CD4-positive, alpha-beta T cell treated with Interleukin-2 at 100 ng/mL for 4 hours (primary cell): ENCODE measurements at places on chromosomes 13 and 19.

DNA sequence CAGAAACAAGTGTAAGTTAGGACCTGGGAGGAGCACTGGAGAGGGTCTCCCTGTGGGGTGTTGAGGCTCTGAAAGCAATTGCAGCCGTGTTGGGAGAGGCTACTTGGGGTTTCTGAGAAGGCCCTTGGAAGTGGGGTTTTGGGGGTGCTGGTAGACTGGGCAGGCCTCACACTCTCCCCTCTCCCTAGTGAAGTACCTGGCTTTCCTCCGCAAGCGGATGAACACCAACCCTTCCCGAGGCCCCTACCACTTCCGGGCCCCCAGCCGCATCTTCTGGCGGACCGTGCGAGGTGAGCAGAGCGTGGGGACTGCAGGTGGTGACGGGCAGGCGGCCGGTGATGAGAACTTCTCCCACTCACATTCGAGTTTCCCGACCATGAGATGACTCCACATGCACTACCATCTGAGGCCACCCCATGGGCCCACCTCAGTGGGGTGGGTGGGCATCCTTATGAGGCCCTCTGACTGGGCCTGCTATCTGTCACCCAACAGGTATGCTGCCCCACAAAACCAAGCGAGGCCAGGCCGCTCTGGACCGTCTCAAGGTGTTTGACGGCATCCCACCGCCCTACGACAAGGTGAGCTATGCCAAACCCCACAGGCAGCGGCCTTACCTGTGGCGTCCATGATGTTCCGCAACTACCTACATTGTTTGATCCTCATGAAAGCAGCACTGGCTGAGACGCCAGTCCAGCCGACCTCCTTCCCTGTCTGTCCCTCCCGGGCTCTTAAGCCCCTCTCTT lies 3.0 kb downstream of the RPL13A start:
- no peak for DNase-seq

GRCh38 chr13:41127701-41128100 lies 4.9 kb downstream of the KBTBD6 start:
- DNase-seq, result no peak

DNA sequence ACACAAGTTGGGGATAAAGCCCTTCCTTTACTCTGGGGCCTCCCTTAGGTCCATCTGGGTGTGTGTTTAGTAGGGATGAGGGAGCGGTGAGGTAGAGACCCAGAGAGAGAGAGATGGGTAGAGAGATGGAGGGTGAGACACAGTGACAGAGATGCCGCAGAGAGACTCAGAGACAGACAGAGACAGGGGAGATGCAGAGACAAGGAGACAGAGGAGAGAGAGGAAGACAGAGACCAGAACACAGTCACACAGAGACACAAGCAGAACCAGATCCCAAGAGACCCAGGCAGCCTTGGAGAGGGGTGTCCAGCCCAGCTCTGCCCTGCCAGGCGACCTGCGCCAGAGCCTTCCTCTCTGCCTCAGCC lies 2.4 kb downstream of the KLK1 start:
- DNase-seq, result no peak

DNA sequence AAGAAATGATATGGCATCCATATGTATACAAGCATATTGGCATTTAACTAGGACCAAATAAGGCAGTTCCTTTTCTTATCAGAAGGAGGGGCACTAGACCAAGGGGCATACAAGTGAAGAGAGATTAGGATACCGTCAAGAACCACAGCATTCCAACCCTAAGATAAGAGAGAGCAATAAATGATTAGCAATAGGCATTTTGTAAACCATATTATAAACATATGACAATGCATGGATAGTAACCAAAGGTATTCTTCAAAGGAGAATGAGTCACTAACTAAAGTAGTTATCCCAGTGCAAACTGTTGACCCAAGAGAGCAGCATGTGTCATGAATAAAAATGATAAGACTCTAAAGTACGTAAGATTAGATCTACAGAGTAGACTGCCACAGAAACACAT lies 500.9 kb upstream of the HTR2A start:
- DNase-seq, result no peak

GRCh38 chr13:52179925-52180324 lies 20.5 kb upstream of the NEK3 start:
- no peak for DNase-seq

GRCh38 chr13:94317063-94317491 lies 162.4 kb downstream of the DCT start:
- no peak for DNase-seq

GRCh38 chr19:742540-743075 lies 8.3 kb upstream of the MISP start:
- no peak for DNase-seq

- no peak for DNase-seq
These were observed 190.2 kb downstream of the GGACT start for GRCh38 chr13:100398360-100398759.

- no peak for DNase-seq
These were observed 6.7 kb downstream of the DNM2 start for GRCh38 chr19:10724573-10725071.

- no peak for DNase-seq
These were observed 5.7 kb downstream of the ACTN4 start for GRCh38 chr19:38653028-38653571.

DNA sequence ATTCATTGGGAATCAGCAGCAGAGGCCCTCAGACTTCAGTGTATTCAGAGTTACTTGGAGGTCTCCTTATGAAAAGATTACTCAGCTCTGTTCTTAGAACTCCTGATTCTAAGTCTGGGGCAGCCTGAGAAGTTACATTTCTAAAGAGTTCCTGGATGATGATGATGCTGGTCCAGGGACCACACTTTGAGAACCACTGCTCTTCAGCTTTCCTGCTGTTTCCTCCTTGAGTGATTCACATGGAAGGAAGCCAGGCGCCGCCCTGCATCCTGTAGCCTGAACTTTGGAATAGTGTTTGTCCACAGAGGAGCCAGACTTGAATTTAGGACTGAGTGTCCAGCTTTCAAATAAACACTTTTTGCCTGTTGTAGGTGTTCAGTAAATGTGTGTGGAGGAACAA lies 2.9 kb downstream of the CEBPG start:
- no peak for DNase-seq

- DNase-seq, result no peak
These were observed 47.1 kb downstream of the CAPN12 start for GRCh38 chr19:38697197-38697596.

GRCh38 chr19:35883882-35884281 lies 15.5 kb downstream of the APLP1 start:
- no peak for DNase-seq

DNA sequence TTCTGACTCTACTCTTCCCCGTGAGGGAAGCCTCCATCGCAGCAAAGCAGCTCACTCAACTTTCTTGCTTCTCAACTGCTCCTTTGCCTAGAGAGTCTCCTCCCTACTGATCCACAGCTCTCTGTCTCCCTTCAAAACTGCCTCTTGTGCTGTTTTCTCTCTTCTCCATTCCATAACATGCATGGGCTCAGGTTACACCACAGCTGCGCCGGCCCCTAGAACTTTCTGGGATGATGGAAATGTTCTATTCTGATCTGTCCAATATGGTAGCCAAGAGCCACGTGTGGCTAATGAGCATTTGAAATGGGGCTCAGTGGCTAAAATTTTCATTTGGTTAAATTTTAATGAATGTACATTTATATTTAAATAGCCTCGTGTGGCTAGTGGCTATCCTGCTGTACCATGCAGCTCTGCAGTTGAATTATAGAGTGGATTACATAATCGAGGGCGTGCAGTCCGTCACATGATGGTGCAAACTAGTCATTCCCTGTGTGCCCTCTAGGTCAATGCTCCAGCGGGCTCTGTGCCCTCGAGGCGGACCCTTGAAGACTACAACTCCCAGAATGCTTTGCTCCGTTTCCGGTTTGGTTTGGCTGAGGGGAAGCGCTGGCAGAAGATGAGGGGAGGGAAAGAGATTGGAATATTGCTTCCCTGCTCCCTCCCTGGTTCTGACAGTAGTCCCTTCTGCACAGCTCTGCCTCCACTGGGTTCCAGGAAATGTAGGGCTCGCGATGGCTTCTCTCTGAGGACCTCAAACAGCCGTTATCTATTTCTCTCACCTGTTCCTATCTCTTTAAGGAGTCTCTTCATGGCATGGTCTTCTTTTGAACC lies 109.8 kb downstream of the CACNA1A start:
- DNase-seq, result no peak

- DNase-seq, result no peak
These were observed 47.0 kb upstream of the TCF3 start for GRCh38 chr19:1699386-1699785.

DNA sequence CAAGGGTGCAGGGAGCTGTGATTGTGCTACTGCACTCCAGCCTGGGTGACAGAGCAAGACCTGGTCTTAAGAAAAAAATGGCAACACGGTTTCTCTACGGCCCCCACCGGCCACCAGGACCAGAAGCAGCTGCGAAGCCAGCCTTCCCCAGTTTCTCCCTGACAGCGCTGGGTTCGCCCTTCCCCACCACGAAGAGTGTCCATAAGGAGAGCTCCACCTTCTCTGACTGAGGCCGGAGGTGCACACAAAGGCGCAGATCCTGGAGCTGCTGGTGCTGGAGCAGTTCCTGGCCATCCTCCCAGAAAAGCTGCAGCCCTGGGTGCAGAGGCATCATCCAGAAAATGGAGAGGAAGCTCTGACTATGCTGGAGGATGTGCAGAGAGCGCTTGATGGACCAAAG lies 52.2 kb upstream of the ZNF599 start:
- no peak for DNase-seq

GRCh38 chr13:48731001-48731658 lies 77.4 kb downstream of the CYSLTR2 start:
- DNase-seq, result peak; percentile 33

DNA sequence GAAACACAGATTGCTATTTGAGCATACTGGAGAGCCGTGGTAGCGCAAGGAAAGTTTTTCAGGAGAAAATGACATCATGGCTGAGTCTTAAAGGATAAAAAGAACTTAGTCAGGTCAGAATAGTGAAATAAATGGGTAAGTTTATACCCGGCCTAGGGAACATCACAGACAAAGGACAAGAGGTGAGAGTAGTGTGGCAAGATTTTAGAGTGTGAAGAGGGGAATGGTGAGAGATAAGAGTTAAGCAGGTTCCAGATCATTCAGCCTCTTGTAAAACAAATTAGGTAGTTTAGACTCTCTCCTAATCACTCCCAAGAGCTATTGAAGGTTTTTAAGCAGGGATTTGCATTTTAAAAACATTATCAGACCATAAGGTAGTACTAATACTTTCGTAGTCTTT lies 116.0 kb upstream of the MAB21L1 start:
- no peak for DNase-seq

- no peak for DNase-seq
These were observed 54.0 kb downstream of the ZNF429 start for GRCh38 chr19:21559444-21559843.

DNA sequence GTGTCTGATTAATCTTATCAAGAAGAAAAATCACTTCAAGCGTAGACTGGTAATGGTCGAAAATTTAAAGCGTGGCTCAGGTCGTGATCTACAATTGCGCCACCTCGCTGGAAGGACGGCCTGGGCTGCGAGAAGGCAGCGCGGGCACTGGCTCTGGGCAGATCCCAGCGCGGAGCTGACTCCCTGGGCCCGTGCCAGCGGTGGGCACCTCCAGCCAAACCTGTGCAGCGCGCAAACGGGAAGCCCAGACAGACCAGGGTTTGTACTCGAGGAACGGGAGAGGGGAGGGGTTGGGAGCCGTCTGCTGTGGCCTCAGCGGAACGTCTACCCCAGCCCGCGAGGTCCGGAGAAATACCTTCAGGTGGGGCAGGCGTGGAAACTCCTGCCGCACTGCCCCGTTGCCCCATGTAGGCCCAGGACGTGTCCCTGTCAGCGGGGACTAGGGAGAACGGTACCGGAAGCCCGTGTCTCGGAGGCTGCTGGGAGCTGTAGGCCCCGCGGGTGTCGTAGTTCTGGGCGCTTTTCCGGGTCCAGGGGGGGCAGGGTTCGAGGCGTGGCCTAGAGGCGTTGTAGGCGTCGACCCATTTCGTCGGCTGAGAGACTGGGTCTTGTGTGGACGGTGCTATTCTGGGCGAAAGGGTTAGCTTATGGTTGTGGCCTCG lies 21.1 kb downstream of the ZNF274 start:
- no peak for DNase-seq

DNA sequence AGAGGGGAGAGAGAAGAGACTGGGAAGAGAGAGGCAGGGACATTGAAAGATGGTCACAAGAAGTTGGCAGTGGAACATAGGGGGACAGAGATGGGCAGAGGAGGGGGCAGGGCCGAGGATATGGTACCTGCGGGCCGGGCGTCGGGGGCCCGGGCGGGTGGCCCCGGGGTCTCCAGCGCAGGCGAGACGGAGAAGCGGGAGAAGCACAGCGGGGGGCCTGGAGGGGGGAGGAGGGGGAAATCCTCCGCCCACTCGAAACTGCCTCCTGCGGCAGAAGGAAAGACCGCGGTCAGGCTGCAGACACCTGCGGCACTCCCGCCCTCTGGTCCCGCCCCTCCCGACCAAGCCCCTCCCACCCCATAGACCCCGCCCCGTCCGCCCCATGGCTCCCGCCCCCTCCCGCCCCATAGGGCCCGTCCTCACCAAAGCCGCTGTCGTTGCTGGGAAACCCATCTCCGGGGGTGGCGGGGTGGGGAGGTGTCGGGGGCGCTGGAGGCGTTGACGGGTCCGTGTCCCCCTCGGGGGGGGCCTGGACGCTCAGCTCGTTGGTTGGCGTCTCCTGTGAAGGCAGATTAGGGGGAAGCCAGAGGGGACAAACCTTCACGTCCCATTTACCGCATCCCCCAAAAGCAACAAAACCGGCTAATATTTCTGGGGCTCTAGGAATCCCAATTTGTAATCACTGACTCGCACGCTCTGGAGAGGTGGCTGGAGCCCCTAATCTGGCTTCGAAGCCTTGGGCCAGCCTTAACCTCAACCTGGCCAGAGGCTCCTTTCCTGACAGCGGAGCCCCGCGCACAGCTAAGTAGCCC lies 20.4 kb downstream of the LMTK3 start:
- DNase-seq, result peak; percentile 48

- no peak for DNase-seq
These were observed 41.4 kb upstream of the LDLR start for GRCh38 chr19:11047866-11048265.

- no peak for DNase-seq
These were observed 414.2 kb downstream of the EFNB2 start for GRCh38 chr13:106121173-106121754.

GRCh38 chr13:100977841-100978240 lies 303.2 kb upstream of the TMTC4 start:
- DNase-seq, result no peak

GRCh38 chr13:101691341-101691860 lies 238.9 kb downstream of the ITGBL1 start:
- DNase-seq, result no peak

DNA sequence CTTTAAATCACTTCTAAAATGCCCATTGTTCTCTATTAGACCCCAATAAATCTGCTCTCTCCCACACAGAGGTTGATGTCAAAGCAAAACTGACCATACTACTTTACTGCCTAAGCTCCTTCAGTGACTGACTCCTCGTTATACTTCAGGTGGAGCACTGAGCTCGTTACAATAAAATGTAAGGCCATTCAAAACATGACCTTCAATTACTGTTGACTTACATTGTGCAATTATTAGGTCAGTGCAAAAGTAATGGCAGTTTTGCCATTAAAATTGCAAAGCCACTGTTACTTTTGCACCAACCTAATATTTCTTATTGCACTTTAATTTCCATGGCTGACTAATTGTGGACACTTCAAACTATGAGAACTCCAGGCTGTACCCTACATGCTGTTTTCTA lies 314.9 kb downstream of the MZT1 start:
- DNase-seq, result no peak
